ENCODE measurements at places on chromosomes 16 and 17.

- DNase-seq: no peak
Observed at GRCh38 chr17:68759002-68759342, 157.8 kb upstream of the FAM20A start.

DNA sequence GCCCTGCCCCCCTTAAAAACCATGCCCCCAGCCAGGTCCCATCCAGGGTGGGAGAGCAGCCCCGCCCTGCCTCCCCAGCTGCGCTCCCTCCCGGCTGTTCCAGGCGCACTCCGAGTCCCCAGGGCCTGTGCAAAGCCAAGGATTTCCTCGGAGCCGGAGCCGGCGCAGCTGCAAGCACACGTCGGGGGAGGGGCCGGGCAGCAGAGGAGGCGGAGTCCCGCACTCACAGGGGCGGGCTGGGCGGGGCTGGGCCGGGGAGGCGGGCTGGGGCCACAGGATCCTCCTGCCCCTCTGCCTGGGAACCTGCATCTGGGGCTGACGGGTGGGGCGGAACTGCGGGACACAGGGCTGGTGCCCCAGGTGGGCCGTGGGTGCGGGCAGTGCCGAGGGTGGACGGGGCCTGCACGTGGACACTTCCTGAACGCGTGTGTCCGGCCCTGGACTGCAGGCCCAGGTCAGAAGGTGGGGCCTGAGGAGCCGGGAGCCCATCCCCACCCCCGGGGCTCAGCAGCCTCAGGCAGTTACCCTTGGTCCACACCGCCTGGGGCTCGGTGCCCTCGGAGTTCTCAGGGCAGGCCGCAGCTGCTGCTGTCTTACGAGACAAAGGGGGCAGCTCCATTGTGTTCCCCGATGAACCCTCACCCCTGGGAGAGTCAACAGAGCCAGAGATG lies 24.0 kb upstream of the SSTR5 start:
- DNase-seq: no peak

- DNase-seq: no peak
Observed at GRCh38 chr17:2137342-2138098, 82.6 kb downstream of the HIC1 start.

GRCh38 chr16:12229759-12230594 lies 253.4 kb downstream of the SNX29 start:
- DNase-seq: no peak

DNA sequence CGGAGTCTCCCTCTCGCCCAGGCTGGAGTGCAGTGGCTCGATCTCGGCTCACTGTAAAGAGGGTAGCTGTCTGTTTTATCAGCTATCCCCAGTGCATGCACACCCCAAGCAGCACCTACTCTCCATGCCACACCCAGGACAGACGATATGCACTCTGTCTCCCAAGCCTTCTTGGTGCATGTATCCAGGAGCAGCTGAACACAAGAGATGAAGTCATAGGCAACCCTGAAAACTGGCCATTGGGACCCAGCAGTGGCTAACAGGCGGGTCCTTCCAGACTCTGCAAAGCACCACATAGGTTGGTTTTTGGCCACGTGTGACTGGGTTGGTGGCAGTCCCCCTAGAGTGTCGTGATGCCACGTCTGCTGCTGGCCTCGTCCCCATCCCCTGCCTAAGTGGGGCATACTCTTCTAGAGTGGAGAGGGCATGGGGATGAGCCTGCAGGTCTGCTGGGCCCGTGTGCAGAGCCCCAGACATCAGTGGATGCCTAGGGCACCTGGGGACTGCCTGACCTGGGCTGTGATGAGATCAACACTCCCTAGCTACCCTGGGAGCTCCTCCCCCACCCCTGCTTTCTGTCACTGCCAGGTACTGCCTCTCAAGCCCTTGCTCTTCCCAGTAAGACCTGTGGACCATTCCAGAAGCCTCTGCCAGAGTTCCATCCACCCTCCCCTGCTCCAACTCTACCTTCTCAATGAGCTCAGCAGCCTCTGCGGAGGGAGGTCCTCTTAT lies 9.3 kb downstream of the PDE6G start:
- no peak for DNase-seq

DNA sequence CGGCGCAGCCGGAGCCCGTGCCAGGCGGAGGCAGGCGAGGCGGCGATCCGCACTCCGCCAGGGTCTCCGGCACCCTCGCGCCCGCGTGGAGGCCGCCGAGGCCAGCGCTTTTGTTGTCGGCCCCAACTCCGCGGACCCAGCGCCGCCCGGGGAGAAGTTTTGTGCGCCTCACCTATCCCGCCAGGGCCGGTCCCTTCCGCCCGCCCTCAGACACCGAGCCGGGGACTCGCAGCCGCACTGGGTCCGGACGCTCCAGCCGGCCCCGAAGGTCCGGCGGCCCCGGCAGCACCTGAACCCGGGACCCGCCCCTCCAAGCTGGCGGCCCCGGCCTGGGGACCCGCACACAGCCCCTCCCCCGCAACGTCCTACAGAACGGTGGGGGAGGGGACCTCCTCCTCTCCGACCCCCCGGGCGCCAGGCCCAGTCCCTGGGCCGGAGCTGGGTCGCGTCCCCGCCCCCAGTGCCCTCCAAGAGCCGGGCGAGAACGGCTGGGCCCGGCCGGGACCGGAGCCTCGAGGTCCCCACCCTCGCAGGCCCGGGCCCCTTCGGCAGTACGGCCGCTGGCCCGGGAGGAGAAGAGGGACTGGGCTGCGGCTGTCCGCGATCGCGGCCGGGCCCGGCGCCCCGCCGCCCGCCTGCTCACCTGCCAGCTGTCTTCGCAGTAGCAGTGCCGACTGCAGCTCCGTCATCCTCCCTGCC lies 698 bp downstream of the UBE2G1 start:
- no peak for DNase-seq

GRCh38 chr16:57544124-57544653 lies 1.7 kb downstream of the ADGRG5 start:
- peak; percentile 42 for DNase-seq

DNA sequence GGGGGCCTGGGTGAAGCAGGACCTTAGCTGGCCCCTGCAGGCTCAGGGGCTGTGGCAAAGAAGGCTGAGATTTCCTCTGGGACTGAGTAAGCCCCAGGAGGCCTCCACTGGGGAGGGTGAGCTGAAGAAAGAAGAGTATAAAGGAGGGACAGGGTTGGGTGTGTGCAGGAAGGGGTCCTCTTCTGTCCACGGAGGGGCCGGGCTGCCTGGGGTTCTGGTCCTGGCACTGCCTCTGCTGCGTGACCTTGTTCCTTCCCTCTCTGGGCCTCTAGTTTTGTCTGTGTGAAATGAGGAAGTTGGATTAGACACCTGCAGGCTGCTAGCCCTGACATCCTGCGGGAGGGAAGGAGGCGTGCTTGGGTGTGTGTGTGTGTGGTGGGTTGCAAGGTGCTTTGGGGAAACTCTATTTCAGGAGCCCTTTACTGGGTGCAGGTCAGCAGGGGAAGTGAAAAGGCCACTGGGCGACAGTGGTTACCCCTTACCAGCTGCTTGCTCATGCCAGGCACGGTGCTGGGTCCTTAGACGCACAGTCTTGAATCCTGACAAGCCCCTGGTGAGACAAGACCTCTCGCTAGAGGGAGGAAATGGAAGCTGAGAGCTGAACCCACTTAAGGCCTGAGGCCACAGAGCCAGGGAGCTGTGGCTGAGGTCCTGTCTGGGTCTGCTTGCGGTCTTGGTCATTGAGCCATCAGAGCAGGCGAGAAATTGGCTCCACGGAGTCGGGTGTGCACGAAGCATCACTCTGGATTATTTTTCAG lies 60.7 kb downstream of the OR1D5 start:
- DNase-seq: no peak

- DNase-seq: no peak
Observed at GRCh38 chr16:648071-648780, 939 bp upstream of the WDR90 start.

GRCh38 chr16:84893849-84894599 lies 74.2 kb downstream of the CRISPLD2 start:
- no peak for DNase-seq

DNA sequence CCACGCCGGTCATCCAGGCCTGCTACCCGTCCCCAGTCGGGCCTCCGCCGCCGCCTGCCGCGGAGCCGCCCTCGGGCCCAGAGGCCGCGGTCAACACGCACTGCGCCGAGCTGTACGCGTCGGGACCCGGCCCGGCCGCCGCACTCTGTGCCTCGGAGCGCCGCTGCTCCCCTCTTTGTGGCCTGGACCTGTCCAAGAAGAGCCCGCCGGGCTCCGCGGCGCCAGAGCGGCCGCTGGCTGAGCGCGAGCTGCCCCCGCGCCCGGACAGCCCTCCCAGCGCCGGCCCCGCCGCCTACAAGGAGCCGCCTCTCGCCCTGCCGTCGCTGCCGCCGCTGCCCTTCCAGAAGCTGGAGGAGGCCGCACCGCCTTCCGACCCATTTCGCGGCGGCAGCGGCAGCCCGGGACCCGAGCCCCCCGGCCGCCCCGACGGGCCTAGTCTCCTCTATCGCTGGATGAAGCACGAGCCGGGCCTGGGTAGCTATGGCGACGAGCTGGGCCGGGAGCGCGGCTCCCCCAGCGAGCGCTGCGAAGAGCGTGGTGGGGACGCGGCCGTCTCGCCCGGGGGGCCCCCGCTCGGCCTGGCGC lies 2.4 kb downstream of the HIC1 start:
- DNase-seq: no peak

GRCh38 chr17:76830987-76831715 lies 37.1 kb upstream of the MGAT5B start:
- DNase-seq: no peak
